Posterior cingulate gyrus (tissue), 11 donors: ENCODE measurements at places on chromosomes 6 and 20.

GRCh38 chr6:123000244-123000770 is 4.3 kb downstream of the CLVS2 start:
- DNase-seq: no peak

DNA sequence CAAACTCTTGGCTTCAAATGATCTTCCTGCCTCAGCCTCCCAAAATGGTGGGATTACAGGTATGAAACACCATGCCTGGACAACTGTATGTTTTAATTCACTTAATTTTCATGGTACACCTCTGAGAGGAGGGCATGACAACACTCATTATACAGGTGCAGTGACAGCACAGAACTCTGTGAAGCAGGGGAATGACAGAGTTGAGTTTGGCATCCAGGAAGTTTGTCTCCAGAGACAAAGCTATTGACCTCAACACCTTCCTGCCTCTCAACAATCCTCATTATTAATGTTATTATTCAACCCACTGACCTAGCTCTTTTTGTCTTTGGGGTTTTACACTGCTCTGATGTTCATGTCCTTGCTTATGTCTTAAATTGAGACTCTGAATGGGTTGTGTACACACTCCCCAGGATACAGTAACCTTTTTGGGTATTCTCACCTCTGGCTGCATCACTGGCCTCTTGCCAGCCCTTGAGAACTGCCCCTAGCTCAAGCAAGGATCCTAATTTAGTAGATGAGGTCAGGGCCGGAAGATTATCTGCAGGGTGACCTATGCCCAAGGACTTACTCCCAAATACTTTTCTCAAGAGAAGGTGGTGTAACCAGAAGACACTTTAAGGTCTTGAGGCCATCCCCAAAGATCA is 13.0 kb upstream of the IER3 start:
- DNase-seq: no peak

GRCh38 chr6:7132398-7133035 is 24.8 kb downstream of the RREB1 start:
- DNase-seq: no peak

DNA sequence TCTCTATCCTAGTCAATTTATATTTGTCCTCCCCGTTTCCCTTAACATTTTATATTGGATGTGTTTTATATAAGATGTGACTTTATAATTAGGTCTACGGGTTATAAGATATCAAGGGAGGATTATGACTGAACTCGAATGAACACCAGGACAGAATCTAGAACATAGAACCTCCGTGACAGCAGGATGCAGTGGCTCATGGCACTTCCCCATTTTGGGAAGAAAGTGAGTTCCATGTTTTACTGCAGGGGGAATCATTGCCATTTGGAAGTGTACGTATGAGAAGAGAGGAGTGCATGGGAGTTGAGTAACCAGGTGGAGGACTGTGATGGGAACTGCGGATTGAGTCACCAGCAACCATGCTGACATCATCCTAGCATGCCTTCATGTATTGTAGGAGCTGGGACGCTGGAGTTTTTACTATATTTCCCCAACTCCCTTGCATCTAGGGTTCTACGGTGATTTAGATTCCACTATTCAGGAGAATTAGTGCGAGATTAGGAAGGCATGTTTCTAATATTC is 56.1 kb upstream of the FOXC1 start:
- no peak for DNase-seq

DNA sequence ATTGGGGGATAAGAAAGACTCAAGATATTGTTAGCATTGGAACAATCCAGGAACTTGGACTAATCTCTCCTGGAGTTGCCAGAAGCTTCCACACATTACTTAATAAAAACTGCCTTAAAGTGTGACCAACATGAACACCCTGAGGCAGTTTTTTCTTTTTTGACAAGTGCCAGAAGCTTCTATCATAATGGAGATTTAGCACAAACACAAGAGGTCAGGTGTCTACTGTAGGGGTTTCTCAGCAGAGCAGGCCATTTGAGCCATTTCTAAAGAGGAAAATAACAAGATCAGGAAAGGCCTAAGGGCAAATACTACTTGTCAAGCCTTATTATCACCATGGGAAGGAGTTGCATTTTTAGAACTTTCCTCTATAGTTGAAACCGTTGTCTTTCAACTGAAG is 361.5 kb downstream of the EPM2A start:
- no peak for DNase-seq

DNA sequence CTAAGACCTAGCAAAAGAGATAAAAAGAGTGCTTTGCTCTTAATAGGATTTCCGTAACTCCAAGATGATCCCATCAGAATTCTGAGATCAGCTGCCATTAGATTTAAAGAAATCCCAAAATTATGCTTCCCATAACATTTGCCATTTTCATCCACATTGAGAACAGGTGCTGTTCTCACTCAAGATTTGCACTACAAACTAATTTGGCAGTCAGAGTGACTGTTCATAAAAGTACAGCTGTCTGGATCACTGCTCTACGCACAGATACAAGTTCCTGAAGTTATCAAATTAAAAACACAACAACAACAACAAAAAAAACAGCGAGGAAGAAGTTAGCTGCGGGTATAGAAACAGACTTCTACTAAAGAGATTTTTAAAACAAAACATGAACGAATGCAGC is 58.1 kb downstream of the ASCC3 start:
- no peak for DNase-seq

DNA sequence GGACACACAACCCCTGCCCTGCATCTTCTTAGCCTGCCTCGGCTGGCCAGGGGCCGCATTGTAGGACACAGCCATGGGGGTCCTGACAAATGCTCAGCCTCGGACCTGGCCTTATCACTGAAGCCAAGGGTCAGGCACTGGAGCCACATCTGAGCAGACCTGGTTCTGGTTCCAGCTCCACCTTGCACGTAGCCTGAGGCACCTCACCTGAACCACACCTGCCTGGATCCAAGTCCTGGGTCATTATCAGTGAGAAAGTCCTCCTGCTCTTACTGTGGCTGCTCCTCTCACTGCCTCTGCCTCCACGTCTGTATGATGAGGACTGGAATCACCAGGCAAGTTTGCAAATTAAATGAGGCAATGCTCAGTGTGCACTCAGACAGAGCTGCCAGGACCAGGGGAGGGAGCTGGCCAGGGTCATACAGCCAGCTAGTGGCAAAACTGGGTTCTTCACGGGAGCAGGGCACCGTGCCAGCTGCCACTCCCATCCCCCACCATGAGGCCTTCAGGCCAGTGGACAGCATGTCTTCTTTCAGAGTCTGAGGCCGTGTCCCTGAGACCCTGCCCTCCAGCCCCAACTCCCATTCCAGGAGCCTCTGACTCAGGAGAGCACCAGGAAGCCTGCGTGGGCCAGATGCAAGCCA is 40.2 kb downstream of the MRPL14 start:
- no peak for DNase-seq

DNA sequence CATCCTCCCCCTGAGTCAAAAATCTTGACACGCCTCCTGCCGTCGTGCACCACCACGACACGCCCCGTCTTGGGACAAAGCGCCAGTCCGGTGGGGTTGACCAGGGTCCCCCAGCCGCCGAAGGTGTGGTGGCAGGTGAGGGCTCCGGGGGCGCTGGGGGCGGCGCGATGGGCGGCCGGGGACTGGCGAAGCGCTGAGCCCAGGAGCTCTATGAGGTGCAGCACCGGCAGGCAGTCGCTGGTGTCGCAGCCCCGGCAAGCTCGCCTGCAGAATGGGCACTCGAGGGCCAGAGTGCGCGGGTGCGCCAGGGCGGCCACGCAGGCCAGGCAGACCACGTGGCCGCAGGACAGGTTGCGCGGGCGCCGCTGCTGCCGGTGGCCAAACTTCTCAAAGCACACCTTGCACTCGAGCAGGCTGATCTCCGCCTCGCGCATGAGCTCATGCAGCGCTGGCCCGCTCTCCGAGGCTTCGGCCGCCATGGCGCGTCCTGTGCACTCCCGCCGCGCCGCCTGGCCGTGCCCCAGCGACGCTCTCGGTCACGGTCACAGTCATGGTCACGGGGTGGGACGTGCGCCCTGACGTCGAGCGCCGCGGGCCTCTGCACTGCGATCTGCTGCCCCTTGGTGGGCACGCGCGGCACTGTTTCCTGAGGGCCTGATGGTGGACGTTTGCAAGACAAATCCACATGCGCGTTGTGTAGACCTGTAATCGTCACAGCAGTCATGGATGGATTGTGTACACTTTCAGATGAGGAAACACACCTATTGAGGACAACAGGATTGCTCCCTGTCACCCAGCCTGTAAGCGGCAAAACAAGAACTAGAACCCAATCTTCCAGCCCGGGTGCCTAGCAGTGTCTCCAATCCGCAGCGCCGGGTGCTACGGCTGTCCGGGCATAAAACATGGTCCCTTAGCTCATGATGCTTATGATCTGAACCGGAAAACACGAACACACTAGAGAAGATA is at the start of gene NHLRC1:
NHLRC1 (minus strand) TSS at position 550 of the 966 bp plus-strand sequence; CDS start at position 479, 71 bp downstream.
- peak; percentile 98 for DNase-seq

- no peak for DNase-seq
Observed at GRCh38 chr6:70998148-70998547, 41.3 kb upstream of the B3GAT2 start.

DNA sequence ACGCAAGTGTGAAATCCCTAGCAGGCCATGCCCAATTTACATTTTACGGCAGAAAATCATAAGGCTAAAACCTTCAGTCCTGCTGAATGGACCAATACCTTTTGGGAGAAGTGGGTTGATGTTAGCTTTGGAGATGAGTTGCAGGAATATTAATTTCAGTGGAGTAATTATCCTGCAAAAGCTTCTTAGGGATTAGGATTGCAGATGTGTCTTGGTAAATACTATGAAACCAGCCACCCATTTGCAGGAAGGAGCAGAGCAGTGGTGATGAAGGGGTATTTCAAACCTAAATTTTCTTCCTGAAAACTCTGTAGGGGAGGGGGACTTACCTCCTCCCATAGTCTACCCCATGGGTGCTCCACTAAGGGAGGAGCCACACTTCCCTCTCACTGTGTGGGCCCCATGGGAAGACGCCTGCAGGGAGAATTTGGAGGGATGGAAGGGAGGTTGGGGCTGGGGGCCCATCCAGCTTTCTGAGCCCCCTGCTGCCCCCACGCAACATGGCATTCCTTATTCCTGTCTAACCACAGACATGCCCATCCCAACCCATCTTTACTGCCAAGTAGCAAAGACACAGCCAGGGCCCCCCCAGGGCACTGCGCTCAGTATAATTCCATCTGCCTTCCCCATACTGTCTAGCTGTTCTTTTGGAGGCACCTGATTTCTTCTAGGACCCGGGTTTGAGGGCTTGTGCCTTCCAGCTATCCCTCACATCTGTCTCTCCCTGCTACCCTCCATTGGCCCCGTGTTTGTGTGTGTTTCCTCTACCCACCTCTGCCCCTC is 14.6 kb upstream of the UQCC2 start:
- DNase-seq: no peak

- DNase-seq: no peak
Observed at GRCh38 chr6:13248584-13248985, 79.8 kb downstream of the TBC1D7 start.

- DNase-seq: no peak
Observed at GRCh38 chr6:139539852-139540251, 165.4 kb upstream of the CITED2 start.

DNA sequence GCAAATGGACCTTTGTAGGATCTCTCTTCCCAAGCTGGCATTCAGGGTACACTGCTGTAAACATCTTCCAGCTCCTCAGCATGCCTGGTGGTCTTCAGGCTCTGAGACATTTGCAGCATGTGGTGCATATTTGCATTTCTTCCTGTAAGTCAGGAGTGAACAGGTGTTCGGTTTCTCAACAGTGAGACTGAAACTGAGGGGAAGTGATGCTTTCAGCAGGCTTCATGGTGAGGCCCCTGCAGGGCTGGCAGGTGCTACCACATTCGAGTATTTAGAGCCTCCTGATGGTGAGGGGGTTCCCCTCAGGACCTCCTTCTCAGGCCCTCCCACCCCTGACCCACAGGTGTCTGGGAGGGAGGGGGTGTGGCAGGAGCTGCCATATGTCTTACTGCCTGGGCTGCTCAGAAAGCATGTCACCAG is 15.1 kb downstream of the MYBL2 start:
- DNase-seq: no peak

DNA sequence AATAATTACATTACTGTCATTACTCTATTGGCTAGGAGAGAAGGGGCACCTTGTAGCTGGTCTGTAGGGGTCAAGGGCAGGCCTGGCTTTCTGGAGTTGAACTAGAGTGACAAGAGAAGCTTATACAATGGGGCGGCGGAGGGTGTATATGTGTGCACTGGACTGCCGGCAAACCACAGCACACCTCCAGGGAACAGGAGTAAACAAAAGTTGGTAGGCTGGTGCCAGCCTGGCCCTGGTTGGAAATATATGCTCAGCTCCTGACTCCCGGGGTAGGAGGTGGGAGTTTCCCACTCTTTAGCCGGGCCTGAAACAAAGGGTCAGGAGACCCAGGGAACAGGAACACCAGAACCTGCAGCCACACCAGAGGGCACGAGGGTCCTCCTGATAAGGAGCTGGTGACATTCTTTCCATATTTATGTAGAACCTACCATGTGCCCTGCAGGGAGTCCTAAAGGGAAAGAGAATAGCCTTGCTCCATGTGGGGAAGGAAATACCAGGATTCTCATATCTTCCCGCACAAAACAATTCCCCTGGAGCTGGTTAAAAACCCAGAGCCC is 5.1 kb downstream of the C6orf132 start:
- peak; percentile 58 for DNase-seq

DNA sequence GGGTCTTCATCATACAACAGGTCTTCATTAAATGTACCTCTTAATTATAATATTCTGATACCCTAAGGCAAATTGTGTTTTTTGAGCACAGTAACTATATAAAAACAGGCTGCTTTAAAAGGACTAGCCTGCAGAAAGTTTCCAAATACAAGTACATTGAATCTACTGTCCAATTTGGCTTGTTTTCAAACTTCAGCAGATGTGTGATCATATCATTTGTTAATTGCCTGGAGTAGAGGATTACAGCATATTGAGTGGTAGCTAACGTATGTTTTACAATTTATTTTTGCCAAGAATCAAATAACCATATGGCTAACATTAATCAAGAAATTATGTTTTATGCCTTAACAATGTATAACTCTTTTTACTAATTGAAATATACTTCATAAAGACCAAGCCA is 12.6 kb downstream of the TINAG start:
- DNase-seq: no peak

DNA sequence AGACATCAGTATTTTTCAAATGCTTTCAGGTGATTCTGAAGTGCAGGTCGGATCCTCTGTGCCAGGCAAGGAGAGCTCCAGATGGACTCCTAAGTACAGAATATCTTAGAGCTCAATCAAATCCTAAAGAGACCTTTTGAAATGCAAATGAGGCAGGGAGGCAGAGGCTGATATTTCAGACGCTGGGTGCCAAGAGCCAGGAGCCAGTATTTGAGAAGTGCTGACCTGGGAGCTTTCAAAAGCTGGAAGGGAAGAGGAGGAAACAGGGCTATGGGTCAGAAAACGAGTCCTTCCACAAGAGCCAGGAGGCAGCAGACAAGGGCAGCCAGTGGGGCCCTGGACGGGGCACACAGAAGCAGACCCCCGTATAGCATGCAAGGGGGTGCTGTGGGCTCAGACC is 46.1 kb upstream of the DSN1 start:
- DNase-seq: no peak
